Upper lobe of right lung (tissue), 1 donor: ENCODE measurements at places on chromosomes 3 and 15.

GRCh38 chr3:14525685-14526631 is 14.2 kb downstream of the GRIP2 start:
- no peaks in the 10 kb centered on the region for H3K27me3 ChIP-seq
- DNase-seq = peak; percentile 42
- H3K36me3 ChIP-seq = no peaks in the 10 kb centered on the region
- H3K4me1 ChIP-seq = no peaks in the 10 kb centered on the region
- H3K27ac ChIP-seq = no peak overlapping the region

- no peaks in the 10 kb centered on the region for H3K36me3 ChIP-seq
- peaks cover 73% of the 10 kb centered on the region for H3K4me1 ChIP-seq
- no peak overlapping the region for H3K4me3 ChIP-seq
- H3K27ac ChIP-seq = no peak overlapping the region
These were observed 12.5 kb downstream of the MBNL1 start for GRCh38 chr3:152281133-152281713.

DNA sequence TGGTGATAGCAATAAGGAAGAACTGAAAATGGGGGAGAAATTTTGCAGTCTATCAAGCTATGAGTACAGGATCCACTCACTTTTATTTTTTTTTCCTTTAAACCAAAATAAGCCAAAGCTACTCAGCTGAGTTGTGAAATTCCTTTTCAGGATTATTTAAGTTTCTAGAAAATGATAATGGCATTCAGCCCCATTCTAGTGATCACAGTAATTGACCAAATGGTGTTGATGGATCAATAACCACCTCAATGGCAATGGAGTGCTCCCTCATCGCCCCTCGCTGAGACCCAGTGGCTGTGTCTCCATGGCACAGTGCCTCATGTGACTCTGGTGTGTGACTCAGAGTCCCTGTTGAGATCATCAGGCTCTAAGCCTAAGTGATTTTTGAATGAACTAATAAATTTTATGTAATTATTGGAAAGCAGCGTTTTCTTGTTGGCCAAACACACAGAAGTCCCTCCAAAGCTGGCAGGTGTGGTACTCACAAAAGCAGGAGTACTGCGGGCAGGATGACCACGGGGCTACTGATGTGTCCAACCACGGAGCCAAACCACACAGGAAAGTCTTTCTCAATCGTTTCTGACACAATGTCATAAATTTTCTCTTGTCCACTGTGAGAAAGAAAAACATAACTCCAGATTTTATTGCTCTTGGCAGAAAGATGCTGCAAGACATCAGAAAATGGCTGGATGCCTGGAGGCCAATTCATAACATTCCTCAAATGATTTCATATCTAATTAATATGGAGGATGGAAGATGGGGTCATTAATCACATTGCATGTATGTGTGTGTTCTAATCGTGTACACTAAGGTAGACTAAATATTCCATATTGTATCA is 14.4 kb upstream of the STARD5 start:
- H3K27me3 ChIP-seq = no peaks in the 10 kb centered on the region
- H3K4me1 ChIP-seq = no peaks in the 10 kb centered on the region
- peak overlapping the region; percentile 4 for H3K27ac ChIP-seq
- no peak for DNase-seq
- no peaks in the 10 kb centered on the region for H3K36me3 ChIP-seq
- H3K4me3 ChIP-seq = no peak overlapping the region

DNA sequence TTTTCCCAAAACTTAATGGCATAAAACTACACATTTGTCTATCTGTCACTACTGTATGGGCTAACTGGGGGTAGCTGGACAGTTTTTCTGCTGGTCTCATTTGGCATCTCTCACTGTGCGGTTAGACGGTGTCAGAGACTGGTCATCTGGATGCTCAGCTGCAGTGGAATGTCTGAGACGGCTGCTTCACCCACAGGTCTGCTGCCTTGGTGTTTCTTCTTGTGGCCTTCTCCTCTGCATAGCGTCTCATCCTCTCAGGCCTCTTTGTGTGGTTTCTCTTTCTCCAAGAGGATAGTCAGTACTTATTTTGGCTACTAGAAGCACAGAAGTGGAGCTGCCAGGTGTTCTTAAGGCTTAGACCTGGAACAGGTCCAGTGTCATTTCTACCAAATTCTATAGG is 35.9 kb upstream of the GOLGA6L9 start:
- no peaks in the 10 kb centered on the region for H3K4me1 ChIP-seq
- H3K27ac ChIP-seq = no peak overlapping the region
- no peak overlapping the region for H3K4me3 ChIP-seq
- DNase-seq = no peak
- no peaks in the 10 kb centered on the region for H3K36me3 ChIP-seq

GRCh38 chr15:98755781-98756180 is 107.4 kb downstream of the IGF1R start:
- no peaks in the 10 kb centered on the region for H3K36me3 ChIP-seq
- no peak for DNase-seq
- no peak overlapping the region for H3K4me3 ChIP-seq
- peaks cover 14% of the 10 kb centered on the region for H3K4me1 ChIP-seq

DNA sequence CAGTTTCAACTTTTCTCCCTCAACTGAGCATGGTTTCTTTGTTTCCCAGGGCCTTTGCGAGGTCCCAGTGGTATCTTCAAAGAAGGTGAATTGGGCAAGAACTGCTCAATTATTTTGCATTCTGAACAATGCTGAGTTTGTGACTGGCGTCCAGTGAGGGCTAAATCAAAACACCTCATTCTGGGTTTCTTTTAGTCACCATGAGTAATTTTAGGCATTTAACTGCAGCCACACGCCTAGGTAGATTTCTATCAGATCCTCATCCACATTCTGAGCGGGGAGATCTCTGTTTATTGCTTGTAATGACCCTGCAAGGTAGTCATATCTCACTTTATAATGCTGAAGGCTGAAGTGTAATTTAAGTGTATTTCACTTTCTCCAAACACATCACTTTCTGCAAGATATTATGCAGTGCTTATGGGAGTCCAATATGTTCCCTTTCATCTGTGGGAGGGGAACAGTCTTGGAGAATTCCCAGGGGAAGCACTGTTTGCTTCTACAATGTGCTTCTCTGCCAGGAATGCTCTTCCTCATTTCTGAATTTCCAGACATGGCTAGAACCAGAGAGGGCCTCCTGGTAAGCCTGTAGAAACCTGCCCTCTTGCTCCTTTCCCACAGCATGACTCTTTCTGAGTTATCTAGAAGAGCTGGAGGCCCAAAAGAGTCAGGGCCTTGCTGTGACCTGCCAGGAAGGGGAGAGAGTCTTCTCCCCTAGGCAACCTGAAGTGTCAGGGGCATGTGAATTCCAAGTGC is 91.7 kb downstream of the FRMD4B start:
- no peak overlapping the region for H3K4me3 ChIP-seq
- no peak overlapping the region for H3K27ac ChIP-seq
- H3K4me1 ChIP-seq = peaks cover 5% of the 10 kb centered on the region

- no peaks in the 10 kb centered on the region for H3K27me3 ChIP-seq
- no peak for DNase-seq
- no peak overlapping the region for H3K4me3 ChIP-seq
- no peak overlapping the region for H3K27ac ChIP-seq
- no peaks in the 10 kb centered on the region for H3K36me3 ChIP-seq
- no peaks in the 10 kb centered on the region for H3K4me1 ChIP-seq
These were observed 6.0 kb downstream of the PLIN1 start for GRCh38 chr15:89673165-89673512.

GRCh38 chr3:40099871-40100270 is 209.6 kb upstream of the EIF1B start:
- no peak overlapping the region for H3K27ac ChIP-seq
- H3K4me3 ChIP-seq = no peak overlapping the region
- no peaks in the 10 kb centered on the region for H3K36me3 ChIP-seq
- DNase-seq = no peak
- no peaks in the 10 kb centered on the region for H3K4me1 ChIP-seq
- H3K27me3 ChIP-seq = no peaks in the 10 kb centered on the region

GRCh38 chr3:171377859-171378258 is 82.3 kb downstream of the TNIK start:
- H3K4me3 ChIP-seq = no peak overlapping the region
- H3K27me3 ChIP-seq = no peaks in the 10 kb centered on the region
- H3K27ac ChIP-seq = no peak overlapping the region
- DNase-seq = no peak

- no peaks in the 10 kb centered on the region for H3K27me3 ChIP-seq
- no peak overlapping the region for H3K4me3 ChIP-seq
- no peak overlapping the region for H3K27ac ChIP-seq
- no peak for DNase-seq
These were observed 55.5 kb upstream of the SLCO2A1 start for GRCh38 chr3:134085034-134085775.

- peak; percentile 73 for DNase-seq
- no peaks in the 10 kb centered on the region for H3K27me3 ChIP-seq
- H3K27ac ChIP-seq = peak overlapping the region; percentile 95
- peaks cover 30% of the 10 kb centered on the region for H3K4me1 ChIP-seq
- peak overlapping the region; percentile 81 for H3K4me3 ChIP-seq
- no peaks in the 10 kb centered on the region for H3K36me3 ChIP-seq
These were observed 1.1 kb upstream of the LPP start for GRCh38 chr3:188152660-188153436.

DNA sequence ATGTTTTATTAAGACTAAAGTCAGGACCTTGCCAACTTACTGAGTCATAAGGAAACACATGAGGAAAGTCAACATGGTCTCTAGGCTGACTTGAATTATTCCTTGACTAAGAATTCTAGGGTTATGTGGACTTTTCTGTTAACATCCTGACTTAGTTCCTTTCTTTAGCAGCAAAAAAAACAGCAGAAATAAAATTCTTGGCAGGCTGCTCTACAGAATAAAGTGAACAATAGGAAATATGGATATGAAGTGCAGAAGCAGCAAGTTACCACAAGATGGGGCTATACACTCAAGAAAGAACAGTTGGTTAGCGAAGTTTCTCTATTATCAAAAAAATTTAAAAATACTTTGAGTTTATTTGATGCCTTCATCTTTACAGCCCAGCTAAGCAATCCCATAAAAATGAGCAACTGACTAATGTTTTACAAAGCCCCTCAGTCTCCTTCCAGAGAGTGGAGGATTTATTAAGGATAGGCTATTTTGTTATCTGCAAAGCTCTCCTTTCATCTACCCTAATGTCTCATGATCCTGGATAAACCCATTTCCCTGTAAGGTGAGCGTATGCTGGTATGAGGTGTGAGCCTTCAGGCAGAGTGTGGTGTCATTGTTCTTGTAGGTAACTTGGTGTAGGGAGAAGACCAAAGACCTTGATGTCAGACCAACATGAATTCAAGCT is 23.1 kb upstream of the MCCC1 start:
- no peaks in the 10 kb centered on the region for H3K36me3 ChIP-seq
- DNase-seq = no peak
- H3K27ac ChIP-seq = no peak overlapping the region
- no peaks in the 10 kb centered on the region for H3K4me1 ChIP-seq

DNA sequence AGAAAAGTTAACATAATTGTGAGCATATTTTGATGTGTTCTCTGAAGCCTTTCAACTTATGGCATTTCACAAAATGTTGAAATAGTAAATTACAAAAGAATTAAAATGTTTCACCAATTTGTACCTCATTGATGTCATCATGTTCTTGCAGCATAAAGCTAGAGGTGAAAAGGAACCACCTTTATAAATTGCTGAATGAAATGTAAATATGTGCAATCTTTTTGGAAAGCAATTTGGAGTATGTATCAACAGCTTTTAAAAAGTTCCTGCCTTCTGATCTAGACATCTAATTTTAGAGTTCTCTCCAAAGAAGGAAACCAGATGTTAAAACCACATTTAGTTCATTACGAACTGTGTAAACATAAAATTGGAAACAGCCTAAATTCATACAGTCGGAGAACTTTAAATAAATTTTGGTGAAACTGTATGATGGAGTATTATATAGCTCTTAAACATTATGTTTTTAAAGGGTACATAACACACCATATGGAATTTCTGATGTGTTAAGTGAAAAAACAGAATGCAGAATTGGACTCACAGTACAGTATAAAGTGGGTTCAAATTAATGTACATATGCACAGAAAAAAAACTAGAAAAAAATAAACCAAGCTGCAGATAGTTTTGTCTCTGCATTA is 311.2 kb upstream of the NAALADL2 start:
- no peaks in the 10 kb centered on the region for H3K27me3 ChIP-seq
- H3K36me3 ChIP-seq = no peaks in the 10 kb centered on the region
- H3K4me3 ChIP-seq = no peak overlapping the region
- no peak for DNase-seq

- H3K4me3 ChIP-seq = no peak overlapping the region
- no peaks in the 10 kb centered on the region for H3K27me3 ChIP-seq
- no peaks in the 10 kb centered on the region for H3K4me1 ChIP-seq
- no peaks in the 10 kb centered on the region for H3K36me3 ChIP-seq
- no peak for DNase-seq
These were observed 171.6 kb downstream of the CADPS start for GRCh38 chr3:62703451-62704167.

GRCh38 chr3:33678073-33678472 is 40.0 kb downstream of the CLASP2 start:
- no peaks in the 10 kb centered on the region for H3K4me1 ChIP-seq
- no peaks in the 10 kb centered on the region for H3K27me3 ChIP-seq
- H3K27ac ChIP-seq = no peak overlapping the region
- H3K36me3 ChIP-seq = peaks cover 10% of the 10 kb centered on the region
- H3K4me3 ChIP-seq = no peak overlapping the region

DNA sequence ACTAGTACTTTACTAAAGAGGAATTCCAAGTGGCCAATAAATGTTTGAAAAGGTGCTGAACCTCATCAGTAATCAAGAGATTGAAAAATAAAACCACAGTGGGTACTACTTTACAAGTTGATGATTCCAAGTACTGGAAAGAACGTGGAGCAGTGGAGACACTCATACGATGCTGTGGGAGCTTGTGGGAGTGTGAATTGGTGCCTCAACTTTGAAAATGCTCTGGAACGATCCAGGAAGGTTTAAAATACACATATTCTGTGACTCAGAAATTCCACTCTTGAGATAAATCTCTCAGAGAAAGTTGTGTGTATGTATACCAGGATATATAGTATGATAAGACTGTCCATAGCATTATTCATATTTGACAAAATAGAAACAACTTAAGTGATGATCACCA is 9.3 kb downstream of the LRCH3 start:
- H3K36me3 ChIP-seq = no peaks in the 10 kb centered on the region
- peaks cover 21% of the 10 kb centered on the region for H3K4me1 ChIP-seq
- no peak overlapping the region for H3K4me3 ChIP-seq
- H3K27ac ChIP-seq = no peak overlapping the region

DNA sequence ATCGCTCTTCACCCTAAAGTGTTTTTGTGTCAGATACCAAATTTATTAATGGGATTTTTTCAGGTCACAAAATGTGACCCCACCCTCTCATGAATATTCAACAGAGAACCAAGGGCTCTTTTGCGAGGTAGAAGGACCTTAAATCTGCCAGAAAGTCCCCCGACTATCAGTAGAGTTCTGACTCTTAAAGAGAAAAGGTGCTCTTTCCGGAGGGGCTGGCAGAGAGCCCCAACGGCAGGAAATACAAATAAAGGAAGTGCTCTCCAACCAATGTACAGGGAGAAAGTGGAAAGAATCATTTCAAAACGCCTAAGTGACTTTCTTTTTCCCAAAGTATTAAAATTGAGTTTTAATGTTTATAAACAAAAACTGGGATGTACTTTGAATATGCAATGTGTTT is 517.2 kb downstream of the FOXP1 start:
- no peaks in the 10 kb centered on the region for H3K36me3 ChIP-seq
- peaks cover 50% of the 10 kb centered on the region for H3K4me1 ChIP-seq
- peak overlapping the region; percentile 93 for H3K27ac ChIP-seq
- DNase-seq = no peak

GRCh38 chr15:40714144-40714543 is 19.2 kb downstream of the RAD51 start:
- H3K27ac ChIP-seq = no peak overlapping the region
- no peaks in the 10 kb centered on the region for H3K27me3 ChIP-seq
- no peaks in the 10 kb centered on the region for H3K36me3 ChIP-seq
- no peaks in the 10 kb centered on the region for H3K4me1 ChIP-seq
- no peak for DNase-seq
